ENCODE measurements at places on chromosomes 13 and 19.

DNA sequence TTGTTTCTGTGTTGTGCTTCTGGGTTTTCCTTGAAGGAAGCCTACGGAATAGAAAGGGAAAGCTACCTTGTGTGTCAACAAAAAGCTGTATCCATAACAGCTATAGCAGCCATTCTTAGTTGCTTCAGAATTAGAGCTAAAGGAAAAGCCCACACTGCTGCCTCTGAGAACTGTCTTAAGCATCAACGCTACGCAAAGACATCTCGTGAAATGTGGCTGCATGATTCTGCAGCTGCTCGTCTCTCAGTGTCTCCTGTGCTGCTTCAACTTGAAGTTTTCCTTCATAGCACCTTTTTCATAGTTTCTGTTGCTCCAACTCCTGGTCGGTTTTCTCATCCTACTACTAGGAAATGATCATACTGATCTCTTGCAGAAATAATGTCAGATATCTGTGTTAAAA is 140.9 kb upstream of the MAB21L1 start:
- DNase-seq: no peak

- no peak for DNase-seq
Observed at GRCh38 chr19:30001791-30002190, 59.8 kb downstream of the URI1 start.

DNA sequence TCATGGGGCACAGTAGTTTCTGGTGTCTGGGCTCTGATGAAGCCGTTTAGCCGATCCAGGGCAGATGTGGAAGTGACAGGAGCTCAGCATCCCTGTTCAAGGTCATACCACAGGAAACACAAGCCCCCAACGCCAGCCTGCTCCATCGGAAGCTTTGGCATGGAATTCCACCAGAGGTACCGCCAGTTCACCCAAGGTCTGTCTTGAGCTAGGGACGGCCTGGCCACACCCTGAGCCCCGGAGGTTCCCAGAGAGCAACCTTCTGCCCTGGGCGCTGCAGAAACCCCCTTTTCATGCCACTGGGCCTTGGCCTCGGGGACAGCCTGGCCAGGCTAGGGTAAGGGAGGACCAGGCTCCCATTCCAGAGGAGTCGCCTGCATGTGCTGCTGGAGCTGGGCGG is 39.4 kb upstream of the TPM4 start:
- no peak for DNase-seq

GRCh38 chr13:112902101-112902651 is 66.8 kb upstream of the MCF2L start:
- DNase-seq: no peak

DNA sequence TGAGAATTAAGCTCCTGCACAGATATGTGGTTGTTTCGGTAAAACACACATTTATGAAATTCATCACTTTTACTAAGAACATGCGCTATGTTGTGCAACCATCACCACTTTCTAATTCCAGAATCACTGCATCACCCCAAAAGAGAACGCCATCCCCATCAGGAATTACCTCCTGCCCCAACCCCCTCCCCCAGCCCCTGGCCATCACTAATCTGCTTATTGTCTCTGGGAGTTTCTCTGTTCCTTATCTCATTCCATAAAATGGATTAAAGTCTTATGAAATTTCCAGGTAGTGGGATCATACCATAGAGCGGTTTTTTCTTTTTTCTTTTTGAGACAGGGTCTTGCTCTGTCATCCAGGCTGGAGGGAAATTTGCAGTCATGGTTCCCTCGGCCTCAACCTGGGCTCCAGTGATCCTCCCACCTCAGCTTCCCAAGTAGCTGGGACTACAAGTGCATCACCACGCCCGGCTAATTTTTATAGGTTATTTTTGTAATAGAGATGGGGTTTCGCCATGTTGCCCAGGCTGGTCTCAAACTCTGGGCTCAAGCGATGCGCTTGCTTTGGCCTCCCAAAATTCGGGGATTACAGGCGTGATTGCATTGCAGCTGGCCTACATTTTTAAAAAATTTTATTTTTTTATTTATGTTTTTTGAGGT is 3.5 kb downstream of the ZSCAN5B start:
- no peak for DNase-seq

DNA sequence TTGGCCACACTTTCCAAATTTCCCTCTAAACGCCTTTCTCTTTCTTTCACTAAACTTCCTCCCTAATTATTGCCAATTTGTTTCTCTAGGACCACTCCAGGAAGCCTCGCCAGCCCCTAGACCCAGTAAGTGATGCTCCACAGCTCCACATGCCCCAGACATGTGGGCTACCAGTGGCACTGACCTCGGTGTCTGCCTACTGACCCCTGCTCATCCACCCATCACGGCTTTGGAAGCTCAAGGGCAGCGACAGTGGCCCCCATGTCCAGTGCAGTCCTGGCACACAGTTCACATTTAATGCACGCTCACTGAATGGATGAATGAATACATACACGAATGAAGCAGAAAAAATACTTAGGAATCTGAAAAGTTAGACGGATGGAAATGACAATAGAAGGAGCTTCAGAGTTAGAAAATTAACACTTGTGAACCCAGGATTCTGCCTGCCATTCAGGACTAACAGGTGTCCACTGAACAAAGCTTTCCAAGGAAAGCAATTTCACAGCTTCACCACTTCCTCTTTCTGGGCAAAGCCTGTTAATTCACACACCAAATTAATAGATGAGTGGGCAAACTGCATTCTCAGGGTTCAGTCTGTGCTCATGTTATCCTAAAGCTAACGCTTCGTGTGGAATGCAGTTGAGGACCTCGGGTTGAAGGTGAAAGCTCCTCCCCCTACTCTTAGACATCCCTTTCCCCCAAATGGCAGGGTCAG is 50.9 kb downstream of the CCDC70 start:
- no peak for DNase-seq
